NCI-H446 treated with DMSO at 0.1 percent for 48 hours (cell line): ENCODE measurements at places on chromosomes 7 and 10.

GRCh38 chr7:44212018-44212417, 11.2 kb downstream of the YKT6 start:
- no peak for DNase-seq

DNA sequence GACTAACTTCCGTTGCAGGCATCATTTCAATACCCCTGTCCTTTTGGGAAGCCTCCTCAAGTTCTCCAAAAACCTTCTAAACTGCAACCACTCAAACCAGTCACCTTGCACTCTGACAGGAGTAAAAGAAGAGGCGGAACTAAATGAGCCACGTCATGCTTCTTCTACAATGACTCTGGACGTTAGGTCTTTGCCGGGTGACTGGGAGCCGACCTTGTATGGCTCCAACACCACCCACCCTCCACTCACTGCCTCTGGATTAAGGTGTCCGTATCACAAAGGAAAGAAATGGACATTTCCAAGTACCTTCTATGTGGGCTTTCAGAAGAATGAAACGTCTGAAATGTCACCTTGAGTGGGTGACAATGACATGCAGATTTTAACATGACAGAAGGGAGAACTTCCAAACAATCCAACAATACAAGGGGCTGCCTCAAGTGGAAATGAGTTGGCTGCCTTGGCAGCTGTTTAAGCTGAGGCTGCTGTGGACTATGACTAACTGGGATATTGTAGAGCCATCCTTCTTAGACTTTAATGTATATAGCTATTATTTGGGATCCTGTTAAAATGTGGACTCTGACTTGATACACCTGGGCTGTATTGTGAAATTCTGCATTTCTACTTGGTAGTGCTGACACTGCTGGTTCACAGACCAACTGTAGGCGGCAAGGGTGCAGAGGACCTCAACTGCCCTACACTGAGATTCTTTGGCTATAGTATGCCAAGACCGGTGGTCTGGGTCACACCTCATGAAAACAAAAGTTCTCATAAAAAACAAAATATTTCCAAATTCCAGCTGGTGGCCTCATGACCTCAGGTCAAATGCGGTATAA, 33.8 kb upstream of the PDLIM1 start:
- no peak for DNase-seq

- peak; percentile 49 for DNase-seq
These were observed 248.9 kb downstream of the FOXP2 start for GRCh38 chr7:114663502-114663901.

DNA sequence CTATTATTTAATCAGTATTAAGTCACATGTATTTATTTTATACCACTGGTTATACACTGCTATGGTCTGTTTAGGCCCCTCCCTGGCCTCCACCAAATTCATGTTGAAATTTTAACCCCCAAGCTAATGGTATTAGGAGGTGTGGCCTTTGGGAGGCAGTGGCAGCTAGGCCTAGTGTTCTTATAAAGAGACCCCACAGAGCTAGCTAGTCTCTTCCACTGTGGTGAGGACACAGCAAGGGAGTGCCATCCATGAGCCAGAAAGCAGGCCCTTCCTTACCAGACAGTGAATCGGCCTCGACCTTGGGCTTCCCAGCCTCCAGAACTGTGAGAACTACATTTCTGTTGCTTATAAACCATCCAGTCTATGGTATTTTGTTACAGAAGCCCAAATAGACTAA, 28.7 kb downstream of the RBM48 start:
- DNase-seq, result no peak

DNA sequence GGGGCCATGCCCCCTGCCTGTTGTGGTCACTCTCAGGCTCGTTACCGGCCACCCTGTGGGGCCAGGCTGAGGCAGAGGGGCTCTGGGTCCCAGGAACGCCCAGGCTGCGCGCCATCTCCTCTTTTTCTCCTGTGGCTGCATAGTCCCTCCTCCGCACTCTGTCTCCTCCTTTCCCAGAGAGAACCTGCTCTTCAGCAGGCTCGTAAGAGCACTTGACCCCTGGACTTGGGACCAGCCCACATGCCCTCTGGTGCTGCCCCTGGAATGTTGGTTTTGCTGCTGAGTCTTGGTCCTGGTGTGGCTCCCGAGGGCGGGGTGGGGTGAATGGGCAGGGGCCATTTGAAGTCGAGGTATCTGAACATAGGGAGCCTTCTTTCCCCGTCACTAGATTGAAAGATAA, 6.6 kb upstream of the BHLHA15 start:
- no peak for DNase-seq

- DNase-seq, result no peak
These were observed 25.1 kb downstream of the PRKAG2 start for GRCh38 chr7:151851782-151852181.

DNA sequence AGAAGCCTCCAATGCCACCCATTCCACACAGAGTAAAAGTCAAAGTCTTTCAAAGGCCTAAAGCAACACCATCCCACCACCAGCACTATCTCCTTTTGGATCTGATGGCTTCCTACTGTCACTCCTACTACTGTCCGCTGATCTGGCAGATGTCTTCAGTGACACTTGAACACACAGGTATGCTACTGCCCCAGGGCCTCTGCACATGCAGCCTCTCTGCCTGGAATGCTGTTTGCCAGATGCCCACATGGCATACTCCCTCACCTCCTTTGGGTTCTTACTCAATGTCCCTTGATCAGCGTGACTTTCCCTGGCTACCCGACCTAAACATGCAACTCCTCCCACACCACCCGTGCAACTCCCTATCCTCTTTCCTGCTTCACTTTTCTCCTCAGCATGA, 512.4 kb downstream of the KCNMA1 start:
- no peak for DNase-seq

GRCh38 chr10:80275135-80275498, 14.3 kb downstream of the MAT1A start:
- DNase-seq, result no peak

DNA sequence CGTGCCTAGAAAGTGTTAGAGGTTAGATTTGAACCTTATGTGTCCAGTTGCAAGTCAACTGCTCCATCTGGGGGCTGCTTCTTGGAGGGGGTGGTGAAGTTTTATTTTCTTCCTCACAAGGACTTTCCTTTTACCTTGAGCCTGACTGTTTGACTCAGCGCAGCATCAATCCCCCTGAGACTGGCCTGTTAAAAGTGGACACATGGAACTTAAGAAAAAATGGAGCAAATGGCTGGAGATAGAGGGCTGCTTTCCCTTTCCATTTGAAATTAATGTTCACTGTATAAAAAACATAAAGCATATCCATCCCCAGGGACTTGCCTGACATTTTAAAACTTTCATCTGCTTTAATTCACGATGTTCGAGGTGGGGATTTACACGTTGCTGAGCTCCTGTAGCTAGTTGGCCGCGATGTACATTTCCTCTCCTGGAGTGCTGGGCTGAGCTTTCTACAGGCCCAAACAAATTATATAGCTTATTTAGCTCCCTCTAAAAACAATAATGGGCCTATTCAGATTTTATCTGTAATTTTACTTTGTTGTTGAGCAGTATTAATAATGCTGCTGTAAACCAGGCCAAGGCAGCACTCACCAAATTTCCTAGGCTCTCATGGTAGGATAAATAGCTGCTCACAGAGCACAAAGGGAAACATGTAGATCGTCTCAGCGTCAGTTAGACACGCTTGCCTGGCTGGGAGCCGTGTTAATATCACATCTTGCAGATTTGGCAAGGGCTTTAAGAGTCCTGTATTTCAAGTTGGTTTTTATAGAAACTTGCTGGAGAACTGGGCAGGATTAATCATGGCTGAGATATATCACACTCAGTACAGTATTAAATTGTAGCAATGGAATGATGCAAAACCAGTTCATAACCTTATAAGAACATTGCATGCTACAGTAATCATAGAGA, 251.5 kb downstream of the LRMDA start:
- DNase-seq, result no peak

DNA sequence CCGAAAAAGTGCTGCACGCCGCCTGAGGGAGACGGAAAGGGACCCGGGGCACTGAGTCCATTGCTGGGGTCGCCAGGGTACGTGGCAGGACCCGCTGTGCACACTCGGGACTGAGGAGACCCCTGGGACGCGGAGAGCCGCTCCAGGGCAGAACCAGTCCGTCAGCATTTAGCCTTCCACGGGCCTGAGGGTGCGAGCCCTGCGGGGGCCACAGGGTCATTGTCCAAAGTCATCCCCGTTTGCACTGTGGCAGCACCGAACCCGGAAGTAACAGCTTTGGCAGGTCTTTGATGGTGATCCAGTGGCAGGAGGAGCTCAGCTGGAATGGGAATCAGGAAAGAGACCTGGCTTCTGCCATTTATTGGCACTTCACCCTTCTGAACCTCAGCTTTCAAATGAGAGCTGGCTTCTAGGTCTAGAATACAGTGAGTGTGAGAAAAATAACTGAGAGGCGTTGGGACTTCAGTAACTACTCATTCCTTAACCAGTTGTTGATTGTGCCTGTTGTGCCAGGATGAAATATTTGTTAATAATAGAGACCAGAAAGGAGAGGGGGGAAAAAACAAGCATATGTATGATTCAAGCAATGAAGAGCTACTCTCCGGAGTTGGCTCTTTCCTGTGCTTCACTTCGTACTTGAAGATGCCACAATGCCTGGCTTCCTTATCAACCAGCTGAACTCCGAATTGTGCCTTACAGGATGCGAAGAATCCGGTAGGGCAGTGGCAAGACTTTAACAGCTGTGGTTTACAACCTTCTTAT, 811 bp upstream of the ARHGAP12 start:
- peak; percentile 13 for DNase-seq

- no peak for DNase-seq
These were observed 142.6 kb upstream of the SORCS3 start for GRCh38 chr10:104498347-104499081.

GRCh38 chr10:43885842-43886241, 237.2 kb upstream of the ZNF32 start:
- DNase-seq, result no peak

GRCh38 chr10:72460284-72460876, 105.7 kb upstream of the DNAJB12 start:
- DNase-seq, result no peak
